Smooth muscle cell of bladder (primary cell): ENCODE measurements at places on chromosomes 7 and 10. TPM values are rescaled to one million over a fixed set of nuclear protein-coding genes. Genes with fewer than 3 reads are reported as not detected.

The PRR15 gene
- 0.28 and 0.83 TPM in 2 replicates for total RNA-seq

The VSTM2A gene
- total RNA-seq, result not detected in 2 replicates

The CLDN4 gene
- 0.14 and 1.5 TPM in 2 replicates for total RNA-seq

The MKX gene
- total RNA-seq, result 0.28 and 0.57 TPM in 2 replicates

The ANKRD7 gene
- 0.85 and 0.92 TPM in 2 replicates for total RNA-seq

The ZNF777 gene
- 2.4 and 4.4 TPM in 2 replicates for total RNA-seq

The OR2A7 gene
- total RNA-seq, result 0.09 and 0.14 TPM in 2 replicates

The POM121 gene
- 3.0 and 3.9 TPM in 2 replicates for total RNA-seq

The TMEM176A gene
- 1.1 and 70.8 TPM in 2 replicates for total RNA-seq

The CFTR gene
- 0.14 and 0.55 TPM in 2 replicates for total RNA-seq

The CDH23 gene
- total RNA-seq, result 0.14 and 0.18 TPM in 2 replicates

The IFRD1 gene
- 69.7 and 74.2 TPM in 2 replicates for total RNA-seq

The WNT8B gene
- total RNA-seq, result not detected in 2 replicates

The OR2A1 gene
- total RNA-seq, result not detected in 2 replicates

The IFIT5 gene
- total RNA-seq, result 18.5 and 20.2 TPM in 2 replicates

The PDE6C gene
- not detected in 2 replicates for total RNA-seq

The CLDN12 gene
- 29.6 and 39.3 TPM in 2 replicates for total RNA-seq

The RPEL1 gene
- total RNA-seq, result under 0.01 TPM in 1 of 2 replicates, not detected in the other

The CYP2C19 gene
- not detected in 2 replicates for total RNA-seq

The DGKI gene
- total RNA-seq, result 4.0 and 5.3 TPM in 2 replicates

The EBF3 gene
- total RNA-seq, result 3.7 TPM in 2 replicates

The AIMP2 gene
- total RNA-seq, result 36.9 and 39.8 TPM in 2 replicates

The VIPR2 gene
- total RNA-seq, result 0.85 and 0.92 TPM in 2 replicates

The FGF8 gene
- total RNA-seq, result not detected in 2 replicates

The TMEM225B gene
- 0.46 and 1.1 TPM in 2 replicates for total RNA-seq

The ENO4 gene
- total RNA-seq, result 0.09 and 0.43 TPM in 2 replicates

The HABP2 gene
- total RNA-seq, result not detected in 2 replicates

The ARPC1B gene
- total RNA-seq, result 361 and 534 TPM in 2 replicates

The RNF32 gene
- 1.1 and 1.4 TPM in 2 replicates for total RNA-seq

The ERLIN1 gene
- 22.8 and 33.2 TPM in 2 replicates for total RNA-seq

The ANKRD30A gene
- total RNA-seq, result not detected in 2 replicates

The SPDYE9 gene
- not detected in 2 replicates for total RNA-seq

The NUTM2E gene
- total RNA-seq, result under 0.01 TPM in 1 of 2 replicates, not detected in the other

The HOXA3 gene
- 1.8 and 3.2 TPM in 2 replicates for total RNA-seq

The KNDC1 gene
- total RNA-seq, result 0.57 and 1.3 TPM in 2 replicates

The SFTPA1 gene
- not detected in 2 replicates for total RNA-seq

The PRF1 gene
- under 0.01 TPM in 1 of 2 replicates, not detected in the other for total RNA-seq

The CRYGN gene
- total RNA-seq, result 0.14 and 0.74 TPM in 2 replicates

The BMPER gene
- 28.0 and 32.6 TPM in 2 replicates for total RNA-seq

The SLC18A3 gene
- not detected in 2 replicates for total RNA-seq

The PNLIPRP2 gene
- not detected in 2 replicates for total RNA-seq
